ENCODE measurements at places on chromosomes 4 and X.

DNA sequence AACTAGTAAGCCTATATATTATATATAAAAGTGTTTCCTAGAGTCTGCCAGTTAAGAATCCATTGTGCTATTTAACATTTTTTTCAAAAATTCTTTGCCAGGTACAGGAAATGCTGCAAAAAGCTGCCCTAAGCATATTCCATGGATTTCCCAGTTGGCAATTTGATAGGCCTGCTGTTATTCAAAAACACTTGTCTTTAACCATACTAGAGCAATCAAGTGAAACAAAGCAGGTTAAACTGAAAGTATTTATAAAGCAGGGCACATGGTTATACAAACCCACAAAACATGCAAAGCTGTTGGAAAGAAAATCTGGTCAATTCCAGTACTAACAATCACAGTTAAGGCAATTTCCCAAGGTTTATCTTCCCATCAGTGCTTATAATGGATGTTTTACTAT is 159.9 kb downstream of the UNC5C start:
- DNase-seq: no peak

GRCh38 chr4:134747108-134747805 is 545.7 kb upstream of the PABPC4L start:
- no peak for DNase-seq

DNA sequence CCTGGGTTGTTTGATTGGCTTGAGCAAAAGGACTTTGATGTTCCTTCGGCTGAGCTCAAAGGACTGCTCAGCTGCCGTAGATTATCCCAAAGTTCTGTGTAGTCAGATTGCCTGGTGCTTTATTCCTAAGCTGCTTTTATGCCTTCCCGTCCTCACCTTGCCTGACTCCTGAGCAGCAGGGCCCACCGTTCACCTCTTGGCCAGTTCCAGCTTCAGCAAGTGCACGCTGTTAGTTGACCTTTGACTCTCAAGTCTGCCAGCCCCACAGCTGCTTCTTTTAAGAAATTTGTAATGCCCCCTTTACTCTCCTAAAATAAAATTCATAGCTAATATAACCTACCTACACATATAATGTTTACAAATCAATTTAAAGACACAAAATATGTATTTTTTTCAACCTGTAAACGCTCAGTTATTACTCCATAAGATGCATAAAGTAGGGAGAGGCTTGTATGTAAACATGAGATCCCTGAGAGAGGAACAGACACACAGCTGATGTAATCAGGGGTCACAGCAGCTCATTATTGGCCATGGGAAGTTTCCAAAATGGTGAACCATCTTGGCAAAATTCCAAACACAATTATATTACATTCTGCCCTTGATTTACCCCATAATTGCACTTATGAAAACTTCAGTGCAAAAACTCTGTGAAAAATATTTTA is 28.6 kb downstream of the UCHL1 start:
- DNase-seq: no peak

DNA sequence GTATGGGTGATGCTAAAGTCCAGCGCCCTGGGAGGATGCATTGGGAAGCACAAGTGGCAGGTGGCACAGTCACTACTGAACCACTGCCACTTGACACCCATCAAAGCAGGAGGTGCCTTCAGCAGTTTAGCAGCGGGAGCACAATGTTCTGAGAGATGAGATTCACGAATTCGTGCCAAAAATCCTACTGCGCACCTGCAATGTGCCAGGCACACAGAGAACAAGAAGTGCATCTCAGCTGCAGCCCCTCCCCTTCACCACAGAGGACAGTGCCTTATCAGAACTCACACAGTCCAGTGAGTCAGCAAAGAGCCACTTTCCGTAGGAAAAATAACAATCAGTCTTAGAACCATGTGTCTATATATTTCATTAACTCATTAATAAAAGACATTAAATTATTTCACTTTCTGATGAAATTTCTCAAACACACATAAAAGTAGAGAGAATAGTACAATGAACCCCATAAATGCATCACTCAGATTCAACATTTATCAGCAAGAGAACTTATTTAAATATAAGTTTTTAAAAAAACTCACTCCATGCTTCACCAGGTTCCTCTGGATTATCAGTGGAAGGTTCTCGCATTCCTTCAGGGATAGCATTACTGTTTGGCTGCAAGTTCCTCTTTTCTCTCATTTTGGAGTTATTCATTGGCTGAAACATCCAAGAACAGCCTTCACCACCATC is 47.0 kb downstream of the BEND2 start:
- DNase-seq: peak; percentile 60

DNA sequence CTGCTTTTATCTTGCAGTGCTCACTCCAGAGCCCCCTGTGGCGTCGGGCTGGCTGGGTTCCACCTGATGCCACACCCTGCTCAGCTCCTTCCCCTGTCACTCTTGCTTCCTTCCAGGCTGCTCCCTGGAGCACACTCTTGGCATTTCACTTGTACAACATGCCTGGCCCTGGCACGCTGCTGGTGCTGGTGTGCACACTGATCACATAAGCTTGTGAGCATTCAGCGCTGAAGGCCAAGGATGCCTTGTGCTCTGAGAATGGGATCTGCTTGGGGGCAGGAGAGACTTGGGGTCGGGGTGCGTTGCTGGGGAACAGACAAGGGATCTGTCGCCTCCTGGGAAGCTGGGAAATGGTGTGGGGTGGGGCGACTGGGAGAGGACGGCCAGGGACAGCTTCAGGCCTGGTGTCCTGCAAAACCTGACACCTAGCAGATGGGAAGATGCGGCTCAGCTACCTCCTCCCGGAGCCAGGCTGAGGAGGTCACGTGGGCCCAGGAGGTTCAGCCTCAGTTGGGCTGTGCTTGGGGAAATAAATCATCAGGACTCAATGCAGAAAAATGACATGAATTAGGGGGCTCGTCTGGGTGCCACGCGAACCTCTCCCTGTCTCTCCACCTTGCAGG is 108.5 kb downstream of the PHKA2 start:
- no peak for DNase-seq

GRCh38 chr4:86530183-86530582 is 63.9 kb upstream of the PTPN13 start:
- DNase-seq: no peak

GRCh38 chr4:33045334-33045733 is 2325.2 kb downstream of the PCDH7 start:
- no peak for DNase-seq

DNA sequence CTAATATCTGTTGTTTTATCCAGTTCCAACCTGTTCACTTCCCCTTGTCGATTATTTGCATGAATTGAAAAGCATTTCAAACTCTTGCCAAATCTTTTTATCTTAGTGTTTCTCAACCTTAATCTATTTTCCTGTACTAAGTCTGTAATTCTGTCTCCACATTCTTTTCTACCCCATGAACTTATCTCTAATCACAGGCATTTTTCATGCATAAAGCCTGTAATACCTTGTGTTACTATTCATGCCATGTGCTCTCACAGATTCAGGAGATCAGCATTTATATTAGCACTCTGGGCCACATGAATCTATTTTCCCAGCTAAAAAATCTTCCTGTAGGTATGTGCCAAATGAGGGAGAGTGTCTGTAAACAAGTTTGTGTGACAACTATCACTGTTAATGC is 1360.9 kb downstream of the STIM2 start:
- no peak for DNase-seq

- DNase-seq: no peak
Observed at GRCh38 chr4:22190855-22191254, 242.3 kb upstream of the KCNIP4 start.

- no peak for DNase-seq
Observed at GRCh38 chr4:184306949-184307348, 89.3 kb upstream of the ENPP6 start.
